Muscle of leg (tissue), 16 donors: ENCODE measurements at places on chromosomes 12 and 14. TPM values are rescaled to one million over a fixed set of nuclear protein-coding genes. Genes with fewer than 3 reads are reported as not detected.

DNA sequence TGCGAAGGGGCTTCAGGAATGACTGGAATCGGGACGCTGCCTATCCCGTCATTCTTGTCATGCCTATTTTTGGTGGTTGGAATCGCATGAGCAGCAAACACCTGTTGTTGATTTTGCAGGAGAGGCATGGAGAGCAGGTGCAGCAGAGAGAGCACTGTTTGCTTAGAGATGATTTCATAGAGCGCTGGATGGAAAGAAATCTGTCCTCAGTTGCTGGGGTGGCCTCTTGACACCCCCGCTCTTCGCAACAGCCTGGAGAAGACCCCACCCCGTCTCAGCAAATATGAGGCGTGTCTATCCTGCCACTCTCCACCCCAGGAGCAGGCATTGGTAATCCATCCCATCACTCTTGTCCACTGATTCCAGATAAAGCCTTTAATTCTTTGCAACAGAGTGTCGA lies 19.3 kb upstream of the NCOR2 start:
- H3K4me3 ChIP-seq = no peak overlapping the region
- peaks cover 2% of the 10 kb centered on the region for H3K27me3 ChIP-seq
- H3K27ac ChIP-seq = peak overlapping the region; percentile 72
- peaks cover 27% of the 10 kb centered on the region for H3K4me1 ChIP-seq
- H3K36me3 ChIP-seq = no peaks in the 10 kb centered on the region

DNA sequence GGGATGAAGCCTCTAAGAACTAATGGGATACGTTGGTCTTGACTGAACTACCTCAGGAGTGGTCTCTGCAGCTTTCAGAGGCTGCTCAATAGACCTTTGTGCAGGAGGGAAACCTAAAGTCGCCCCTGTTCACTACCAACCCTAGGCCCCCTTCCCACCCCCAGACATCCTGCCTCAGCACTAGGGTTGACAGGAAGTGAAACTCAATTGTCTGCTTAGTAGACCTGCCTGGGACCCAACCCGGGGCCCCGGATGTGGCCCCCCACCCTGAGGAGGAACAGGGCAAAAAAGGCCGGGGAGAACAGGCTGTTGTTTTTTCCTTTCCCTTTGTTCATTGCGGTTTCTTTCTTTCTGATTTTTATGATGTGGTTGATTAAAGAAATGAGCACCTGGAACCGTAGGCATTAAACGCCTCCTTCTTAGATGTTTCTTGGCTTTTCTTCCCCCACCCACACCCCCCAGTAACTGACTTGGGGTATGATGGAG lies 1.6 kb upstream of the DGKA start:
- H3K27ac ChIP-seq = no peak overlapping the region
- no peaks in the 10 kb centered on the region for H3K36me3 ChIP-seq
- H3K27me3 ChIP-seq = peaks cover 5% of the 10 kb centered on the region

SERPINA3 gene
- total RNA-seq = 0.09 TPM

- no peaks in the 10 kb centered on the region for H3K36me3 ChIP-seq
- no peak overlapping the region for H3K4me3 ChIP-seq
Measured at GRCh38 chr12:82525616-82526015, 161.1 kb upstream of the TMTC2 start.

DNA sequence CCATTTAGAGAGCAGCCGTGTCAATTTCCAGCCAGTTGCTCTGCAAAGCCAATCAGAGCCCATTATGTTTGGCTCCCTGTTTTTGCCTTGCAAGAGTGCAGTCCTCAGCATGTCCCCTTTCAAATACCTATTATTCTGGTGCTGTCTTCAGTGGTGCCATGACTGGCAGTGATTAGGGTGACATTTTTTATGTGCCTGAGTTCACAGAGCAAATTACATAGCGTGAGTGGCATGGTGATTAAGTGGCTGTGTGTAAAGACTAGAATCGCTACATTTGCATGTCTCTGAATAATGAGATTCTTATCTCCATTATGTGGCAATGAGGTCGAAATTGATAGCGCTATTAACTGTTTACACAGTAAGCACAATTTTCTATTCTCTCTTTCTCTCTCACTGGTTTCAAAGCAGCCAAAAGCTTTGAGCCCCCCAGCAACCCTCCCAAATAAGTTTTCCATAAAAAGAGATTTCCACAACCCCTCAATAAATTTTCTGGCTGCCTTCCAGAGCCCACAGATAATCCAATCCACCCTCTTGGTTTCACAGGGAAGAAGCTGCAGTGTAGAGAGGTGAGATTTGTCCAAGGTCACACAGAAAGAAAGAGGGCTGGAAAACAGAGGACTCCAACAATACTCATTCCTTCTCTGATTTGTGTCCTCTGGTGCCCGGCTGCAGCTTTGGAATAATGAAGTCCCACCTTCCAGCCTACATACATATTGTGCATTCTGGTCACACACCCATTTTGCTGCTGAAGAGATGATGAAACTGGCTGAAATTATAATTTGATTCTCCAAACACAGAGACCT lies 58.8 kb upstream of the NUDT4 start:
- no peak for DNase-seq
- H3K4me3 ChIP-seq = no peak overlapping the region
- H3K27me3 ChIP-seq = no peaks in the 10 kb centered on the region
- H3K27ac ChIP-seq = no peak overlapping the region
- H3K36me3 ChIP-seq = no peaks in the 10 kb centered on the region

- H3K4me1 ChIP-seq = no peaks in the 10 kb centered on the region
- no peak overlapping the region for H3K27ac ChIP-seq
- no peak for DNase-seq
- H3K36me3 ChIP-seq = no peaks in the 10 kb centered on the region
- H3K27me3 ChIP-seq = peaks cover 32% of the 10 kb centered on the region
Measured at GRCh38 chr12:130027798-130028197, 124.0 kb upstream of the TMEM132D start.

DNA sequence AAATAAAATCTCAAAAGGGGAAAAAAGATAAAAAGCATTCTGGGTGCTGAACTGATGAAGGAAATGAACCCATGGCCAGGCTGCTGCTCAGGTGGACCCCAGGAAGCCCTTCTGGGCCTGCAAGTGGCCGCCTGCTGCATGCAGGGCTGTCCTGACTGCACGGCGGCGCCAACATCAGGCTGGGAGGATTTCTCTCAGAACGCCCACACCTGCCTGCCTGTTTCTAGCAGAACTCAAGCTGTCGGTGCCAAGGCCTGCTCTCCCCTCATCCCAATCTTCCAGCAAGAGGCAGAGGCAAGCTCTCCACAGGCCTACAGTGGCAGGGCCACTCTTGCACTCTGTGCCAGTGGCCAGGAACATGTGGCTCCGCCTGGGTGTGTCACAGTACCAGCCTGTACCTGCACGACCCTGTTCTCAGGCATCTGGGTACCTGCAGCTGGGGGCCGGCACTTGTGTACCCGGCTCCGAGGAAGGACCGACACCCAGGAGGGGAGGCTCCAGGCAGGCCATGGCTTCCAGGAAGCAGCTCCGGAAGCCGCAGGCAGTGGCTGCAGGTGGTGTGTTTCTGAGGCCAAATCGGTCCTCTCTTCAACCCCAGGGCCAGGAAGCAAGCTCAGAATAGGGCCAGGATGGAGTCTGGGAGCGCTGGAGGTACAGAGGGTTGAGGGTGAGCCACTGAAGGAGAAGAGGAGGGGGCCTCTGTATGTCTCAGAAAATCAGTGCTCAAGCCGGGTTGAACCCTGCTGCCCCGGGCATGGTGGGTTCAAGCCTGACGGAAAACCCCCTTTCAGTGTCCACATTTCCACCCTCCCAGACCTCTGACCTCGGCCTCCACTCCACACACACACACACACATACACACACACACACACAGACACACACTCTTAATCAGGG lies 2.5 kb upstream of the INF2 start:
- H3K4me3 ChIP-seq = no peak overlapping the region
- H3K36me3 ChIP-seq = no peaks in the 10 kb centered on the region
- no peaks in the 10 kb centered on the region for H3K27me3 ChIP-seq
- DNase-seq = no peak
- H3K27ac ChIP-seq = peak overlapping the region; percentile 75
- peaks cover 61% of the 10 kb centered on the region for H3K4me1 ChIP-seq

- no peak for DNase-seq
- peaks cover 12% of the 10 kb centered on the region for H3K4me1 ChIP-seq
- H3K36me3 ChIP-seq = no peaks in the 10 kb centered on the region
- no peak overlapping the region for H3K4me3 ChIP-seq
- H3K27ac ChIP-seq = no peak overlapping the region
Measured at GRCh38 chr12:98748463-98748862, 103.4 kb downstream of the APAF1 start.

- no peaks in the 10 kb centered on the region for H3K27me3 ChIP-seq
- no peaks in the 10 kb centered on the region for H3K36me3 ChIP-seq
- H3K4me1 ChIP-seq = no peaks in the 10 kb centered on the region
- no peak for DNase-seq
Measured at GRCh38 chr12:88556213-88556774, 24.0 kb downstream of the KITLG start.

AKAP6 gene
- 87.1 TPM for total RNA-seq

- no peaks in the 10 kb centered on the region for H3K27me3 ChIP-seq
- no peaks in the 10 kb centered on the region for H3K4me1 ChIP-seq
- H3K4me3 ChIP-seq = no peak overlapping the region
- no peak overlapping the region for H3K27ac ChIP-seq
- no peaks in the 10 kb centered on the region for H3K36me3 ChIP-seq
Measured at GRCh38 chr12:97642911-97643310, 180.3 kb downstream of the RMST start.

AMDHD1 gene
- 0.27 TPM for total RNA-seq

DNA sequence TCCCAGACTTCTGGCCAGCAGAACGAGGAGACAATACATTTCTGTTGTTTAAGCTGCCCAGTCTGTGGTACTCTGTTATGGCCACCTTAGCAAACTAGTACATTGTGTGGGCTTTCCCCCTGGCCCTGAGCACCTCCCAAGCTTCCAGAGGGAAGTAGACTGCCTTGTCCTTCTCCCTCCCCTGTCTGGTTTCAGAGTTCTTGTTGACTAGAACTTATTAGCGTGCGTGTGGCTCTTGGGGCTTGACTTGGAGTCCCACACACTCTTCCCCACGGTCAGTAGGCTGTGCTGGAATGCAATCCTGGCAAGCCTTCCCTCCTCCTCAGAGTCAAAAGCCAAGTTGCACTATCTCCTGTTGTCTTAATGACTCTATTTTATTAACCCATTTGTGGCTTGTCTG lies 27.7 kb downstream of the FBLN5 start:
- no peaks in the 10 kb centered on the region for H3K27me3 ChIP-seq
- DNase-seq = peak; percentile 68

- peaks cover 14% of the 10 kb centered on the region for H3K4me1 ChIP-seq
- no peak overlapping the region for H3K4me3 ChIP-seq
- H3K27ac ChIP-seq = no peak overlapping the region
- H3K27me3 ChIP-seq = peaks cover 2% of the 10 kb centered on the region
Measured at GRCh38 chr12:114275932-114276785, 129.8 kb downstream of the TBX5 start.

DNA sequence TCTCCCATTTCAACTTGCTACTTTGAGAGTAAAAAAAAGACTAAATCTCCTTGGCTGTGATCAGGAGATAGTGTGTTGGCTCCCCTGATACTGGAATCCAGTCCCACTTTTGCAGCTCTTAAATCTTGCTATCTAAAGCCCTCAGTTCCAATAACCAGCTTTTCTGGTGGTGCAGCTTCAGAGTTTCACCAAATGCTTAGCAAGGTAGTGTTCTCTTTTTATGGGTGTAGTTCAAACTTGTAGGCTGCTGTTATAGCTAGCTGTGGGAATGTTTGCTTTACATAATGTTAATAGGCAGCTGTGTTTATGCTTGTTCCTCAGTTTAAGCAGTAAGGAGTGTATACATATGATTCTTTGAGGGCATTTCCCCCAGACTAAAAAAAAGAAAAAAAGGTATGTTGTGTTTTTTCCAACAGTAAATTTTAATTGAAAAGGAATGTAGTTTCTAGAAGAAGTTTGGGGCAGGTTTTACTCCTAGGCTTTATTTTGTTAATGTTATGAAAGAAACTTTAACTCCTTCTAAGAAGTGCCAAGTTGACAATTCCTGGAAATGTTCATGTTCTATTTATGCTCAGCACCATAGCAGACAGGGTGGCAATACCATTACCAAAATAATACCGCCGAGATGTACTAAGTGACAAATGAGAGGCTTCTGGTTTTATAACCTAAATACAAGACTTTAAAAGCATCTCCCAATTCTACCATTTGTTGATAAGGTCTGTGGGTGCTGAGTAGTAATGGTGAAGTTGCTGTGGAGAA lies 12.1 kb downstream of the CRADD start:
- H3K36me3 ChIP-seq = no peaks in the 10 kb centered on the region
- no peak overlapping the region for H3K27ac ChIP-seq
- DNase-seq = no peak
- H3K27me3 ChIP-seq = no peaks in the 10 kb centered on the region
